IPS DF 6.9 (cell line): ENCODE measurements at places on chromosomes 11 and 22.
A peak's percentile ranks its signal among the peaks of the same experiment; 100 is the strongest.

DNA sequence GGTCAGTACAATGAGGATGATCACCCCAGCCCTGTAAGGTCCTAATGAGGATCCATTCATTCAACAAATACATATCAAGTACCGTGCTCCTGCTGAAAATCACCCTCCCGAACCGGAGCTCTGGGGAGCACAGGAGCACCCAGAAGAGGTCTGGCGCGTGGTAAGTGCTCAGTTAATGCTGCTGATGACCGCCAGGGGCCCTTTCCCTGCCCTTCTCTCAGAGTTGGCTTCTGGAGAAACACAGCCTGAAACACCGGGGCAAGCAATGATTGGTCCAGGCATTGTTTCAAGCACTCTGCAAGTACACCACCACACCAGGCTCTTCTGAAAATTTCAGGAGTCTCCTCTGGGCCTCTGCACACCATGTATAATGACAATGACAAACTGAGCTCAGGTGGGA, 3.8 kb upstream of the CCDC86 start:
- DNase-seq, result no peak

- DNase-seq, result no peak
These were observed 266.7 kb downstream of the FAM76B start for GRCh38 chr11:95522874-95523273.

DNA sequence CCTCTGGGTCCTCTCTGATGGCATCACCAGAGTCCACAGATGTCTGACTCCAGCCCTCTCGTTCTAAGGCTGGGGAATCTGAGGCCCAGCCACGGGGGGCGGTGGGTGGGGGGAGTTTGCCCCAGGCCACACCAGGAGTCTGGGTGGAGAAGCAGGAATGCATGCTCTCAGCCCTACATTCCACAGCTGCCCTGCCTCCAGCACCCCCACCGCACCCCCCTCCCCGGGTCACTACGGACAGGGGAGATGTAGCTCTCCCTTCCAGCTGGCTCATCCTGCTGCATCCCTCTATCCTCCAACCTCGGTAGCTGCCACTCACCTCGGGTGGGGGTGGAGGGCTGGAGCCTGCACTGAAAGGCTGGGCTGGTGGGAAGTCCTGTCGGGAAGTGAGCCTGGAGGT, 2.3 kb upstream of the PVALB start:
- no peak for DNase-seq

GRCh38 chr11:106670069-106670468, 348.2 kb downstream of the GUCY1A2 start:
- DNase-seq, result peak; percentile 25

DNA sequence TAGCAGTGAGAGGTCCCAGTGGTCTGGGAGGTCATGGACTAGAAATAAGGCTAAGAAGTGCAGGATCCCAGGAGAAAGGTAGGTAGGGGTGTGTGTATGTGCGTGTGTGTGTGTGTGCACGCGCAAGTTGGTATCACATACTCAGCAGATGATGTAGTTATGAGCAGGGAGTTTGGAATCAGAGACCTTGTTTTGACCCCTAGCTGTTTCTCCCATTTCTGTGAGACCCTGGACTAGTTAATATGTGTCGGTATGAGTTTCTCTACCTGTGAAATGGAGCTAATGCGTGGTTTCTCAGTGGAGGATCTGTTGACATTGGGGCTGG, 1.3 kb downstream of the SERPING1 start:
- DNase-seq, result no peak

GRCh38 chr11:72828081-72828567, 13.9 kb downstream of the ATG16L2 start:
- no peak for DNase-seq

DNA sequence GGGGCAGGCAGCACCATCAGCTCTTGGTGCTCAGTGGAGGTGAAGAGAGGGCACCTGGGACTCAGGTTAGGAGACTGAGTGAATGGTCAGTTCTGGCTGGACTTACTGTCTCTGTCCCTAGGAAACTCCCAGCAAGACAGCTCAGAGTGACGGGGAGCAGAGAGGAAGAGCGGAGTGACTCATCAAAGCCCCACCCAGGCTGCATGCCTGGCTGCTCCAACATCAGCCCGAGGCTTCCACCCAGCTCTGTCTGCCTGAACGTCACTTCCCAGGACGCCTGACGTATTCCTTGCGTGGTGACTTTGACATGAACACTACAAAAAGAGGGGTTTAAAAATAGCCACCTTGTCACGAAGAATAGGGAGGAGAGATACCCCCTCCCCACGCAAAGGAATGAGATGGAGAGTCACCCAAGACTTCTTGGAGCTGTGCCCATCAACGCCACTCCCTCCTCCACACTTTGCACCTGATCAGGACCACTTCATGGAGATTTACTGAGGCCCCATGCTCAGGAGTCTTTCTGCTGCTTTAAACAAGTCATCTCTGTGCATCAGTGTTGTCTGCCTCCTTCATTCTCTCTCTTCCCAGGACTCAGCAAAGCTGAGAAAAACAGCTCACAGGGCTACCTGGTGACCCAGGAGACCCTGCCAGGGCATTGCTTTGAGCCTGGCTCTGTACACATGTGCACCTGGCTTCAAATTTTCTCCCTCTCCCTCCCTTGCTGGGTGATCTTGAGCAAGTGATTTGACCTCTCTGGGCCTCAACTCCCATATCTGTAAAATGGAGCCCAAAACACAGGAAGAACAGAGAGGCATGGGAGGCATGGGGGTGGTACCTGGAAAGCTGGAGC, 83.1 kb downstream of the MN1 start:
- DNase-seq, result no peak

DNA sequence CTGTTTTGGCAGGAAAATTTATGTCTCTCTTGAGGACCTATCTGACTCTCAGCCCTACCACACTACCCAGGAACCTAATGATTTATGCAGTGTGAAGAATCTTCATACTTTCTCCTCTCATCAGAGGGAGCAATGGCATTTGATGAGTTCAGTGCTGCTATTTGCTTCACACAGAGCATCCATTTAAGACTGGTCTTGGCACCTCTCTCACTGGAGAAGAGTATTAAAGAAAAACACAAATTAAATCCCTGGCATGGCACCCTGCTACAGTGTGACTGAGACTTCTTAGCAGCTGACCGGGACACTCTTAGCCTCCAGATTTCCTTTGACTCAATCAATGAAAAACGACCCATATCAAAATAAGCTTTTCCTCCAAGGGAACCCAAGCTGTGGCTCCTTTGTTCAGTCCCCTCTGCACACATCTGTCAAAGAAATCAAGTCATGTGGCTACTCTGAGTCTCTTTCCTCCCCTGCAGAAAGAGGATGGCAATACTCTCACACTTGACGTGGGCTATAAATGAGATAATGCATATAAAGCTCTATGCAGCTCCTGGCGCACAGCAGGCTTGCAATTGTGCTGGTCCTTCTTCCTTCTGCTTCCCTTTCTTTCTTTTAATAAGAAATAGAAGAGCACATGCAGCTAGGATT, 186.1 kb upstream of the E2F8 start:
- no peak for DNase-seq

GRCh38 chr11:93411705-93412104, 81.2 kb downstream of the DEUP1 start:
- no peak for DNase-seq

DNA sequence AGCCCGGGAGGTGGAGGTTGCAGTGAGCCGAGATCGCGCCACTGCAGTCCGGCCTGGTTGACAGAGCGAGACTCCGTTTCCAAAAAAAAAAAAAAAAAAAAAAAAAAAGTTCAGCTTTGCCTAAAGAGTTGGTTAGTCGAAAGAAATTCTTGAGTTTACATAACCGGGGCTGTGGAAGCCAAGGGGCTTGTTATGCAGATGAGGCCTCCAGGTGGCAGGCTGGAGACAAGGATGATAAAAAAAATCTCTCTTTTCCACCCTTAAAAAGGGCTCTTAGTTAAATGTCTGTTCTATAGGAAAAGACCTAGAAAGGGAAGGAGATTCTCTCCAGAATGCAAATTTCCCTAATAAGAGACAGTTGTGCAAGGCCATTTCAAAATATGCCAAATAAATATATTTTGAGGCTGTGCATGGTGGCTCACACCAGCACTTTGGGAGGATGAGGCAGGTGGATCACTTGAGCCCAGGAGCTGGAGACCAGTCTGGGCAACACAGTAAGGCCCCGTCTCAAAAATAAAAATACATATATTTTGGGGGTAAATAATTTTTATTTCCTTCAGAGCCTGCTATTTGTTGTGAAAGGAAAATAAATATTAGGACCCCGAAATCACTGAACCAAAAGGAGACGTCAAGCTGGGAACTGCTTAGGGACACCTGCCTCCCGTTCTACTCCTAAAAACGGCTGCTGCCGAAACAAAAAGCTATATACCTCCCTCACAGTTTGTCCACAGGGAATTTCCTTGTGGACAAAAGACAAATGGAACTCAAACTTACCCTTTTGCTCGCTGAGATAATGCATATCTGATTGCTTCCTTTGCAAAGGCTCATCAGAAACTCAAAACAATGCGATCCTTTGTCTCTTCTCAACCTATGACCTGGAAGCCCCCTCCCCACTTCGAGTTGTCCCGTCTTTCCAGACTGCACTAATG, 2.4 kb upstream of the IFITM2 start:
- DNase-seq, result no peak

- no peak for DNase-seq
These were observed 117.3 kb downstream of the PARVA start for GRCh38 chr11:12494699-12495098.
